Activated CD8-positive, alpha-beta memory T cell treated with anti-CD3 and anti-CD28 coated beads for 1 hour (primary cell): ENCODE measurements at places on chromosomes 16 and 17.
A peak's percentile ranks its signal among the peaks of the same experiment; 100 is the strongest.

- no peak for DNase-seq
Observed at GRCh38 chr16:22052980-22053379, 39.4 kb upstream of the VWA3A start.

- DNase-seq: no peak
Observed at GRCh38 chr17:2635241-2635640, 41.8 kb downstream of the PAFAH1B1 start.

GRCh38 chr17:79090443-79091225, 16.0 kb downstream of the ENGASE start:
- DNase-seq: no peak

DNA sequence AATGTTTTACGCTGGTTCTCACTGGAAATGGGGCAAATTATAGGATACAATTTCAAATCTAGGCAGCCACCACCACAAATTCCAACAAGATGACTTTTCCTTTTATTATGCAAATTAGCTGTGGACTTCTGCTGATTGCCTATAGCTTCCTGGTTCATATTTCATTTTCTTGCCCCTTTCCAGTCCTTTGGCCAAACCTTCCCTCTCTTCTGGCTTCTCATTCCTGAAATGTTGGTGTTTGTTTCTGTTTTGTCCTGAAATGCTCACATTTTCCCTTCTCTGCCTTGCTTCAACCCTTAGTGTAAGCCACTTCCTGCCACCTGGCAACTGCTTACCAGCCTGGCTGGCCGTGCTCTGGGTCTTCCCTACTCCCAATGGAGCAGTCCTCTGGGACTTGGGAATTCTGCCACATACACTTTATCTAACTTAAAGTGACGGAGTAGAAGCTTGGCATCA, 14.0 kb downstream of the PRSS54 start:
- DNase-seq: no peak

DNA sequence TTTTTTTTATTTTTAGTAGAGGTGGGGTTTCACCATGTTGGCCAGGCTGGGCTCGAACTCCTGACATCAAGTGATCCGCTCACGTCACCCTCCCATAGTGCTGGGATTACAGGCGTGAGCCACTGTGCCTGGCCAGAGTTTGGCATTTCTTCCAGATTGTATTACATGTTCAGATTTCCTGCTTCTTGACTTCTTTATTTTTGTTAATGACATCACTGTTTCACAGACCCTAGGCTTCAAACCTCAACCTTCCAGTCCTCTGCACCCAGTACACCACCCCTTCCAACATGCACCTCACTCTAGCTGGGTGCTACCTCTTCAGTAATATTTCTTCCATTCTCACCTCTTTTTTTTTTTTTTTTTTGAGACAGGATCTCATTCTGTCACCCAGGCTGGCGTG, 53.6 kb upstream of the ZFHX3 start:
- no peak for DNase-seq

- DNase-seq: no peak
Observed at GRCh38 chr16:82504836-82505235, 121.9 kb upstream of the CDH13 start.

DNA sequence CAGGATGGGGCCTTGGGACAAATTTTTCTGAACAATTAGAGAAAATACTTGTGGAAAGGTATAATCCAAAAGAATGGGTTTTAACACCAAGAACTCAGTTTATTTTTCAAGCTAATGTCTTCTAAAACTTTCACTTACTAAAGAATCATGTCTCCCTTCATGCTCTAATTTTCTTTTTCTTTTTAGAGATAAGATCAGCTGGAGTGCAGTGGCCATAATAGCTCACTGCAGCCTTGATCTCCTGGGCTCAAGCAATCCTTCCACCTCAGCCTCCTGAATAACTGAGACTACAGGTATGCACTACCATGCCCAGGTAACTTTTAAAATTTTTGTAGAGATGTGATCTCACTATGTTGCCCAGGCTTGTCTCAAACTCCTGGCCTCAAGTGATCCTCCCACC, 5.5 kb downstream of the OR4D1 start:
- DNase-seq: no peak

- DNase-seq: no peak
Observed at GRCh38 chr17:151886-152859, 14.8 kb downstream of the SCGB1C2 start.

GRCh38 chr16:11737713-11738112, 4.9 kb downstream of the TXNDC11 start:
- no peak for DNase-seq

DNA sequence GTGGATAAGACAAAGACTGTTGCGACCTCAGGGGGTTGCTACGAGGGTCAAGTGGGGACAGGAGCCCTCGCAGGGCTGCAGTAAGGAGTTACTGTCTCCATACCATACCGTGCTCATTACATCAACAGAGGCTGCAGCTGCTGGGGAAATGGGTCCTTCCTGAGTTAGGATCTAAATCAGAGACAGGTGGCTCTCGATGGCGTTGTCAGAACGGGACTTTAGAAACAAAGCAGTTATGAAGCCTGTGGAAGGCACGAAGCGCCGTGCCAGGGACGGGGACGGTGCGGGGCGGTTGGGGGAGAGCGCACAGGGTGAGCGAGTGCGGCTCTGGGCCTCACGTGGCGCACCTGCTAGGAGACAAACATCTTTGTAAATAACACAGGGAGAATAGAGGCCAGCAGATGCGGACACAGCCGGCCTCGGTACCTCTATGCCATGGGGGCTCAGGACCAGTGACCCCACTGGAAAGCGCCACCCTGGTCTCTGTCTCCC, 34.4 kb downstream of the ZCCHC14 start:
- no peak for DNase-seq

DNA sequence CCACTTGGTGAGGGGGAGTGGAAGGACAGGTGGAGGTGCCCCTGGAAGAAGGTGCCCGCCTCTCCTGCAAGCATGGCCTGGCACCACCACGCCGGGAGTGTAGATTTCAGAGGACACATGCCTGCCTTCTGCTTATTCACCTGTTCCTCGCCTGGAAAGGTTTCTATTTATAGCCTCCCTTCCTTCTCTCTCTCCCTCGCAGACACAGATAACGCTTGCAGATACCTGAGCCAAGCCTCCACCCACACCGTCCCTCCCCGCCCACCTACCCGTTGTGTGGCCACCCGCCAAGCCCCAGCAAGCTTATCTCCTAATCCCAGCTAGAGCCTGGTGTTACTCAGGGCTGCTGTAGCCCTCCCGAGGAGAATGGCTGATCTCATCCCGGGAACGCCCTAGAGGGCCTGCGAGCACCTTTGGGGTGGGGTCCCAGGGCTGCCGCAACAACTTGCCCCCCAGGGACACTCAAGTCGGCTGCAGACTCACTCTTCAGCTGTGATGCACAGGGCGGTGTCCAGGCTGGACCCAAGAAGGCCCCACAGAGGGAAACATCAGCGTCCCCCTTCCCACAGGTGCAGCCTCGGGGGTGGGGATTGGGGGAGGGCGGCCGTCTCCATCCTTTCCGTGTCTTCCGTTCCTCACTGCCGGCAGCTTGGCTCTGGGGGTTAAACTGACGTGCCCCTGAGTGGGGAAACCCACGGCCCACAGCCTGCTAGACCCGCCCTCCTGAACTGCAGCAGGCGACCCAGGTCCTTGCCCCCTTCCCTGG, 1.9 kb upstream of the SNAI3 start:
- no peak for DNase-seq

GRCh38 chr17:20896153-20896649, 146.6 kb downstream of the USP22 start:
- no peak for DNase-seq

- DNase-seq: peak; percentile 40
Observed at GRCh38 chr16:17369421-17370222, 101.1 kb downstream of the XYLT1 start.

GRCh38 chr16:87333101-87333500, 15.9 kb upstream of the C16orf95 start:
- DNase-seq: no peak

DNA sequence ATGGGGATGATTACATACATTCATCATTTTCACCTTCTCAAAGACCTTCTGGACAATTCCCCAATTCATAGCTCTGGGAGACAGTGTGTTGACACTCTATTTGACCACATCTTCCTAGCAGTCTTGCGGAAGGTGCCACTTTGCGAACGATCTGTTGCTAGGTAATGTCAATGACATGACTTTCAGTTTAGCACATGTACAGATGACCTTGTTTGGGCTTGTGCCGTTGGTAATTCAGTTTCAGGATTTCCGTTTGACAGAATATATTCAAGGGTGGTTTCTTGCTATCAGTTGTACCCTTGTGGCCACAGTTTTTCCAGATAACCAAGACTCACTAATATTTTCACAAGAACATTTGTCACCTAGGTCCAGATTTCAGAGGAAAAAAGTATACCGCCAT, 478.2 kb downstream of the WWOX start:
- DNase-seq: no peak

DNA sequence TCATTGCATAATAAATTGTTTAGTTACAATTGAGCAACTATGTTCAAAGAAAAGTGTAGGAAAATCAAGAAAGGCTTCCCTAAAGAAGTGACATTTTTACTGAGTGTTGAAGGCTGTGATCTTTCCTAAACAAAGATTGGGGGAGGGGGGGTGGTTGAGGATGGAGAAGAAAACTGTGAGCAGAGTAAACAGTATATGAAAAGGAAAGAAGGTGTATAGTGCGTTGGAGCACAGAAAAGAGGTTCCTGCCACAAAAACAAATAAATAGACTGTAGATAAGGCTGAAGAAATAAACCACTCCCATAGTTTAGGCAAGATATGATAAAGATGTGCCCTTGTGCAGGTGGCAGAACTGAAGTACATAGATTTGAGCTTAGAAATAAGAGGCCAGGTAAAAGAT, 8.5 kb downstream of the ABCA10 start:
- no peak for DNase-seq

DNA sequence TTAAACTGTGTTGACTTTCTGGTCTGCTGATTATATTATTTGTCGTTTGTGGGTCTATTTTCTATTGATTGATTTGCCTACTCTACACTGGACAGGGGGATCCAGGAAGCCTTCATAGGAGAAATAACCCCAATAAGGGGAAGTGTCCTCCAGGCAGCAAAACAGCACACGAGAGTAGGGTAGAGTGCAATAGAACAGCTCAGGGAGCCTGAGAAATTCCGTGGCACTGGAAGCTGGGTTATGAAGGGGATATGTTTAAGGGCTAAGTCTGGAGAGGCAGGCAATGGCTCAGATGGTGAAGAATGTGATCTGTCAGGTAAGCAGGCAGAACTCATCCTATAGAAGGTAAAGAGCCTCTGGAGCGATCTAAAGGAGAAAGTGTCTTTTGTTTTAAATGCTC, 20.9 kb downstream of the GP2 start:
- no peak for DNase-seq

DNA sequence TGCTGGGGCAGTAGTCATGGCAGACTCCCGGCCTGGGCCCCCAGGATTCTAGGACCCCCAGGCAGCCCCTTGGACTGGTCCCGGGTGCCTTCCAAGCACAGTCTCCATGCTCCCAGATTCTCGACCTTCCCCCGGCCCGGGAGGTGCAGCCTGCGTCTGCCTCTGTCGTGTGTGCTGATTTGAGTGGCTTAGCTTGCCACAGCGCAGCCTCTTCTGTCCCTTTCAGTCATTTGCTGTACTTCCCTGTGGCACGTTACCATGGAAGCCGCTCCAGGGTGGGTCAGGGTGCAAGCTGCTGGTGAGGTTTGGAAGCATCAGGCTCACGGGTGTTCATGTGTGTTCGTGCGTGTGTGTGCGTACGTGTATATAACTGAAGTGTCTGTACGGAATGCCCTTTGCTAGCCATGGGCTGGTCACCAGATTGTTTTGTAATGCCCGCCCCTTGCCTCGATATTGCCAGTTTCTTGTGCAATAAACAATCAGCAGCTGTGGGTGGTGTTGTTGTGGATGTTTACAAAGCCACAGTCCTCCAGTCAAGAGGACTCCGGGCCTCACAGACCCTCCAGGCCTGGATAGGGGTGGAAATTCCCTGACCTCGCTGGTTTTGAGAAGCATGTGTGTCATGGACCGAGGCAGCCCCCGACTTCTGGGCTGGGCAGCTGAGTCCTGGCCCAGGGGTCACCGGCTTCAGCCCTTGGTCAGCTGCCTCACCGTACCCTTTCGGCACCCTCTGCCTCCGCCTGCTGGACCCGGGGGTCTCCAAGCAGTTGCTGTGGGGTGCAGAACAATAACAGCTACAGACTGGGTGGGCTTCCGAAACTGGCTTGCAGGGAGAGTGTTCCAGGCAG, 9.7 kb upstream of the CLEC18A start:
- no peak for DNase-seq

DNA sequence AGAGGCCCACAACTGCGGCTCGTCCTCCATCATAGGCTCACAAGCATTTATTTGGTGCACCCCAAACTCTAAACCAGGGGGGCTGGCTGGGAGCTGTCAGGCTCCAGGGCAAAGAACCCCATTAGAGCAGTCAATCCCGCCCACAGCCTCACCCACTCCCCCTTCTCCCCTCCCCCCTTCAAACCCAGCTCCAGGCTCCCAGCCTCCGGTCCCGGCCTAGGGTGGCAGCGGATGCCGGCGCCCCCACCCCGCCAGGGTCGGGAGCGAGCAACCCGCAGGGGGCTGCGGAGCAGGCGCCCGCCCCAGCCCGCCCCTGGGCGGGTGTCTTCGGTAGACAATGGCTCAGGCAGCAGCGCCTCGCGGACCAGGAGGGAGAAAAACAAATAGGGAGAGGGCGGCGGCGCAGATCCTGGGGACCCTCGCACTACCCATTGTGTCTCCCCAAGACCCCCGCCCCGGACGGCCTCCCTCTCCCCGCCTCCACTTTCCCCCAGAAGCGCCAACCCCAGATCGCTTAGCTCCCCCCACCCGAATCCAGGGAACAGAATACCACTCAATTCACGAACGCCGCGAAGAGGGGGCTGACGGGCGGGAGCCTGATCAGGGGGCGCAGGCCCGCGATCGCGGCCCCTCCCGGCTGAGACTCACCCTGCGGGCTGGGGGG, 572 bp downstream of the FAM171A2 start:
- DNase-seq: no peak

DNA sequence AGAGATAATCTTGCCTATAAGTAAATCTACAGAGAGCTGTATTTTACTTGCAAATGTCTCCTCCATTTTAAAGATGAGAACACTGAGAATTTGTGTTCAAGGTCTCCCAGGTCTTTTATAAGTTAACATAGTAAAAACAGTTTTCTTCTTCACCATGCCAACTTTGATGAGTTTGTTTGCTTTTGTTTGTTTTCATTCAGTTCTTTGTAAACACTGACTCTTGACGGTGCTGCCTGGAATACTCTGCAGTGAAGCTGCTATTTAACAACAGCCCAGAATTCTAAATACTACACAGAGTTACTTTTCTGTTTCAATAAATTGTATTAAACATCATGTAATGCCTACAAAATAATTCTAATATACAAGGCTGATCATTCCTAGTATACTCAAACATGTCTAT, 41.4 kb upstream of the PITPNM3 start:
- no peak for DNase-seq

- DNase-seq: no peak
Observed at GRCh38 chr17:35740997-35741931, 9.8 kb downstream of the RASL10B start.

- no peak for DNase-seq
Observed at GRCh38 chr16:7397901-7398300, 65.3 kb downstream of the RBFOX1 start.

- DNase-seq: no peak
Observed at GRCh38 chr16:66273644-66274334, 92.7 kb upstream of the CDH5 start.
